ENCODE measurements at places on chromosomes 16 and 17.

GRCh38 chr16:54165912-54166865 is 120.4 kb downstream of the IRX3 start:
- DNase-seq = no peak

GRCh38 chr16:77402118-77402517 is 32.7 kb downstream of the ADAMTS18 start:
- no peak for DNase-seq

GRCh38 chr17:34379868-34380267 is 16.8 kb upstream of the CCL1 start:
- DNase-seq = no peak

DNA sequence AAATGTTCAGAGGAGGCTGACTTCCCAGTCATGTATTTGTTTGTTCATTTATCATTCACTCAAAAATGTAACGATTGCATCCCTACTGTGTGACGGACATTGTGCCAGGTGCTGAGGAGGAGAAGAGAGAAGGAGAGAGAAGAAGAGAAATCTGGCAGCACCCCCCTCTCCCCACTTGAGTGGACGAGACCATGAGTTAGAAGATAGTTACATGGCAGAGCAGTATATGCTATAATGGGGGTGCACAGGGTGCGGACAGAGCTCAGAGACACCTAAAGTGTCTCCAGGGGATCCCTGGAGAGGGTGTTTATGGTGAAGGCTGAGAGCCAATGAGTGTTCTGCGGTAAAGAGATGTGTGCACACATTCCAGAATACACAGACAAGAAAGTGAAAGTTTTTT is 6.6 kb upstream of the JPH3 start:
- no peak for DNase-seq

- DNase-seq = no peak
Measured at GRCh38 chr16:21001262-21001661, 100.7 kb downstream of the LYRM1 start.
